ENCODE measurements at places on chromosomes 7 and 10. TPM values are rescaled to one million over a fixed set of nuclear protein-coding genes. Genes with fewer than 3 reads are reported as not detected.

The CUL1 gene
- polyA plus RNA-seq, result 44.0 TPM

The EXOC4 gene
- 25.4 TPM for polyA plus RNA-seq

DNA sequence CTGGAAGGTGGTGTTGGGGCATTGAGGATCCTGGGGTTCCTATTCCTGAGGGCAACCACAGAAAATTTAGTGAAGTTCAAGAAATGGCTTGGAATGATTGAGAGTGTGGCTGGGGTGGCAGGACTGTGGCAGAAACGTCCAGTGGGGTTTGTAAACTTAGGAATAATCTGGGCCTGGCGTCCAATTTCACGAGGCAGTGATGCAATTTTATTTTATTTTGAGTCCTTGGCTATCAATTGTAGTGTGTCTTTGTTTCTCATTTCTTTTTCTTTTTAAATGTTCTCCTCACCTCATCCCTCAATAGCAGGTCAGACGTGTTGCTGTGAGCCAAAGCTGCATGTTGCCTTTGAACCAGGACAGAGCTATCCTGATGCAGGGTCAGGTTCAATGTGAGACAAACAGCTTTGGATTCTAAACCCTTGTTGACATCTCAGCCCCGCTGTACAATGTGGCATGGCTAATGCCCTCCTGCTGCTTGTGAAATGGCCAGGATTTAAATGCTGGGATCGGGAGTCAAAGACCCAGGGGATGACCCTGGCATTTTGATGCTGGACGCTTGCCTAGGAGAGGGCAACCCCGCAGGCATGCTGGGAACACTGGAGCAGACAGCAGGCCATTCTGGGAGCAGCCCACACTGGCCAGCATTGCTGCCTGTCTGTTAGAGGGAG lies 64.8 kb downstream of the RBM20 start:
- no peak for DNase-seq
- H3K27ac ChIP-seq, result no peak overlapping the region
- peaks cover under 1% of the 10 kb centered on the region for H3K27me3 ChIP-seq
- no peak overlapping the region for H3K4me3 ChIP-seq

DNA sequence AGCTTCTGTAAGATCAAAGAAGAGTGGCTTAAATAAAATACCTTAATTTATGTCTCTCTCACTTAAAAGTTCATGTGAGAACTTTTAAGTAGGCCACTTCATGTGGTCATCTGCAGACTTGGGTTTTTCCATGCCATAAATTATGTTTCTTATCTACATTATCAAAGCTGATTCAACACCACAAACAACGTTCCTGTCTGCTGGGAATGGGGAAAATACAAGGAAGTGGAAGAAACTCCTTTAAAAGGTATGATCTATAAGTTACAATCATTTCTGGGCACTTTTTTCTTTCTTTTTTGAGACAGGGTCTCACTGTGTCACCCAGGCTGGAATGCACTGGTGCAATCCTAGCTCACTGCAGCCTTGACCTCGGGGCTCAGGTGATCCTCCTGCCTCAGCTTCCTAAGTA lies 16.9 kb upstream of the OTUD1 start:
- no peaks in the 10 kb centered on the region for H3K36me3 ChIP-seq
- no peak overlapping the region for H3K27ac ChIP-seq
- peaks cover 5% of the 10 kb centered on the region for H3K27me3 ChIP-seq
- H3K4me1 ChIP-seq, result no peaks in the 10 kb centered on the region
- no peak overlapping the region for H3K4me3 ChIP-seq

DNA sequence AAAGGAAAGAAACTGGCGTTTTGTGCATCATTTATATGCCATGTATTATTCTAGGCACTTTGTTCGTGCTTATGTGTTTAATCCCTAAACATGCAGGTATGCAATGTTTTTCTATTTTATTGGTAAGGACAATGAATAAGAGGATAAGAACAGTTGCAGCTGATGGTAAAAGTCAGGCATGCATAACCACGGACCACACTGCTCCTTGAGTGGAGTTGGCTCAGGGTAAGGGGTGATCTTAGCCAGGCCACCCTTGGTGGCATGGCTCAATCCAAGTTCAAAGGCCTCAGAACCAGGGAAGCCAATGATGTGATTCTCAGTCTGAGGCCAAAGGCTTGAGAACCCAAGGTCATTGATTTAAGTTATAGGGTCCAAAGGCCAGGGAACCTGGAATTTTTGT lies 1068.1 kb downstream of the NRG3 start:
- H3K27ac ChIP-seq, result no peak overlapping the region
- H3K4me3 ChIP-seq, result no peak overlapping the region
- no peaks in the 10 kb centered on the region for H3K4me1 ChIP-seq
- DNase-seq, result no peak
- no peaks in the 10 kb centered on the region for H3K36me3 ChIP-seq

- H3K27me3 ChIP-seq, result no peaks in the 10 kb centered on the region
- peaks cover 2% of the 10 kb centered on the region for H3K4me1 ChIP-seq
- DNase-seq, result no peak
- H3K4me3 ChIP-seq, result no peak overlapping the region
- H3K36me3 ChIP-seq, result peaks cover 14% of the 10 kb centered on the region
These were observed 117.7 kb downstream of the ARHGAP21 start for GRCh38 chr10:24606021-24606420.

GRCh38 chr7:36651404-36651803 lies 72.9 kb downstream of the AOAH start:
- H3K27me3 ChIP-seq, result no peaks in the 10 kb centered on the region
- no peak overlapping the region for H3K27ac ChIP-seq
- H3K4me3 ChIP-seq, result no peak overlapping the region
- DNase-seq, result peak; percentile 84
- H3K4me1 ChIP-seq, result peaks cover 16% of the 10 kb centered on the region

GRCh38 chr7:74001150-74001494 lies 26.9 kb upstream of the ELN start:
- H3K4me3 ChIP-seq, result no peak overlapping the region
- no peak for DNase-seq
- H3K4me1 ChIP-seq, result peaks cover 22% of the 10 kb centered on the region
- H3K27ac ChIP-seq, result peak overlapping the region; percentile 81
- H3K36me3 ChIP-seq, result no peaks in the 10 kb centered on the region

Data from IMR-90 (cell line).